ENCODE measurements at places on chromosomes 2 and 18. TPM values are rescaled to one million over a fixed set of nuclear protein-coding genes. Genes with fewer than 3 reads are reported as not detected.
A peak's percentile ranks its signal among the peaks of the same experiment; 100 is the strongest.

The ANKRD30B gene
- total RNA-seq: not detected

The MROH2A gene
- total RNA-seq: not detected

The KIF3C gene
- total RNA-seq: 6.5 TPM

The SCN7A gene
- total RNA-seq: 5.0 TPM

The GPR45 gene
- total RNA-seq: not detected

The ST8SIA5 gene
- total RNA-seq: 0.44 TPM

The BOLL gene
- total RNA-seq: not detected

GRCh38 chr2:17863539-17863938 is 14.9 kb upstream of the KCNS3 start:
- no peaks in the 10 kb centered on the region for H3K4me1 ChIP-seq
- DNase-seq: no peak
- no peak overlapping the region for H3K4me3 ChIP-seq
- H3K36me3 ChIP-seq: no peaks in the 10 kb centered on the region
- peaks cover 6% of the 10 kb centered on the region for H3K27me3 ChIP-seq
- no peak overlapping the region for H3K27ac ChIP-seq

GRCh38 chr2:198044777-198045176 is 240.4 kb downstream of the PLCL1 start:
- H3K27me3 ChIP-seq: no peaks in the 10 kb centered on the region
- no peaks in the 10 kb centered on the region for H3K36me3 ChIP-seq
- H3K27ac ChIP-seq: no peak overlapping the region
- DNase-seq: no peak
- no peaks in the 10 kb centered on the region for H3K4me1 ChIP-seq
- H3K4me3 ChIP-seq: no peak overlapping the region

- H3K4me1 ChIP-seq: no peaks in the 10 kb centered on the region
- no peaks in the 10 kb centered on the region for H3K36me3 ChIP-seq
- H3K27ac ChIP-seq: no peak overlapping the region
- DNase-seq: no peak
- no peak overlapping the region for H3K4me3 ChIP-seq
These were observed 358.7 kb upstream of the TNP1 start for GRCh38 chr2:217218269-217219163.

DNA sequence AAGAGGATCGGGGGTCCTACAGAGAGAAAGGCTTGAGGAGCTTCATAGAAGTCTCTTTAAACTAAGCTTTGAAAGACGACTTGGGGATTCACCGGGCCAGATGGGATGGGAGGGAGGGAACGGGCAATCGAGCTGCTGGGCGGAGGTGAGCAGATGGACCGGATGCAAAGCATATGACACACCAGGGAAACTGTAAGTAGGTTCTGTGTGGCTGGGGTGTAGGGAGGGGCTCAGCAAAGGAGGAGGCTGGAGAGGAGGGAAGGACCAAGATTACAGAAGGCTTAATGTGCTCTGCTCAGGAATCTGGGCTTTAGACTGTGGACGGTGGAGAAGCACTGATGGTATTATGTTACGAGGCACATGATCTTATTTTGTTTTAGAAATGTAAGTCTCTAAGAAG is 131.5 kb downstream of the MAIP1 start:
- H3K4me3 ChIP-seq: no peak overlapping the region
- H3K27me3 ChIP-seq: no peaks in the 10 kb centered on the region
- H3K4me1 ChIP-seq: peaks cover 20% of the 10 kb centered on the region
- DNase-seq: peak; percentile 64
- H3K36me3 ChIP-seq: no peaks in the 10 kb centered on the region

DNA sequence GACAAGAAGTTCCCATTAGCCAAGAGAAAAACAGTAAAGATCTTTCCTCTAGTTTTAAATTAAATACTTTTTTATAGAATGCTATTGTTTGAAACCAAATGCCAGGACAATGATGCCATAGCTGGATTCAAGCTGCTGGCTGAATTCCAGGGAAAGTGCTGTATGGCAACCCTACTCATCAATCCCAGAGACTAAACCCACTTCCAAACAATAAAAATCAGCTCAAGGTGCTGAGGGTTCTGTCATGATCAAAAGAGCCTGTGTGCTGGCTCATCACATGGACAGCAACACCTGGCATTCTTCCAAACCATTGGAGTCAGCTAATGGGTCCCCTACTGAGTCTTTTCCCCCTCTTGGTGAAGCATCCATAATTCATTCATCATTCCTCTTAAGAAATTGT is 53.7 kb upstream of the PARD3B start:
- no peaks in the 10 kb centered on the region for H3K36me3 ChIP-seq
- H3K27ac ChIP-seq: no peak overlapping the region
- no peak overlapping the region for H3K4me3 ChIP-seq
- no peaks in the 10 kb centered on the region for H3K27me3 ChIP-seq
- peaks cover 17% of the 10 kb centered on the region for H3K4me1 ChIP-seq

DNA sequence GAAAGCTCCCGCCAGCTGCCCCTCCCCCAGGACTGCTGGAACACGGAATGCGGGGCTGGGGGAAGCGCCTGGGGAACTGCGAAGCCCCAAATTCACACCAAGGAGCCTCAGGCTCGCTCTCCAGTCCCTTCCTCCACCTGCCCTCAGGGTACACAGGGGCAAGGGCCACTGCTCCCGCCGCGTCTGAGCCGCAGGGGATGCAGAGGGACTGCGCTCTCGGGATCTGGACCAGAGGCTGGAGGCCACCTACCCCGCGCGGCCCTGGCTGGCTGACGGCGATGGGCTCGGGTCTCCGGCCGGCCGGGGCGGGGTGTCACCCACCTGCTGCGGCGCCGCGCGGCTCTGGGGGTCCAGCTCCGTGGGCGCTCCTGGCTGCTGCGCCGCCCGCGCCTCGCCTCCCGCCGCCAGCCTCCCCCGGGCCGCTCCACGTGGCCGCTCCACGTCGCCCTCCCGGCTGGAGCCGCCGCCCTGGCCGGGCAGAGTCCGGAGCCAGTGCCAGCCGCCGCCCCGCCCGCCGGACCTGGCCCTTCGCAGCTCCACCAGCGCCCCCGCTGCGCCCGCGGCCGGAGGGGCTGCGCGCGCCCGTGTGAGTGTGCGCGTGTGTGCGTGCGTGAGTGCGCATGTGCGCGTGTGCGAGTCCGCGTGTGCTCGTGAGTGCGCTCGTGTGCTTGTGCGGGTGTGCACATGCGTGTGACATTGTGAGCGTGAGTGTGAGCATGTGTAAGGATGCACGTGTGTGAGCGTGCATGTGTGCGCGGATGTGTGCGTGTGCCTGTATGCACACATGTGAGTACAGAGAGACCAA is at the start of gene CGREF1:
TSS of gene CGREF1 (minus strand) at position 604 of the 805 bp plus-strand sequence. CDS start 14,762 bp downstream, outside the sequence.
- H3K27ac ChIP-seq: no peak within 1 kb of the TSS
- H3K4me3 ChIP-seq: peak within 1 kb of the TSS; percentile 23
- peaks cover 4% of the 10 kb centered on the region for H3K4me1 ChIP-seq
- peaks cover 59% of the 10 kb centered on the region for H3K27me3 ChIP-seq
- peak; percentile 42 for DNase-seq
- H3K36me3 ChIP-seq: no peaks in the 10 kb centered on the region

- H3K27ac ChIP-seq: no peak overlapping the region
- H3K27me3 ChIP-seq: no peaks in the 10 kb centered on the region
- no peaks in the 10 kb centered on the region for H3K36me3 ChIP-seq
- DNase-seq: peak; percentile 68
These were observed 2.6 kb downstream of the TET3 start for GRCh38 chr2:73987109-73987947.

GRCh38 chr2:73339201-73339600 is 45.9 kb upstream of the EGR4 start:
- no peak for DNase-seq
- H3K27ac ChIP-seq: no peak overlapping the region
- peaks cover 10% of the 10 kb centered on the region for H3K27me3 ChIP-seq
- H3K4me3 ChIP-seq: no peak overlapping the region
- H3K36me3 ChIP-seq: no peaks in the 10 kb centered on the region
- H3K4me1 ChIP-seq: no peaks in the 10 kb centered on the region

- no peak overlapping the region for H3K27ac ChIP-seq
- peaks cover 7% of the 10 kb centered on the region for H3K27me3 ChIP-seq
- H3K4me1 ChIP-seq: no peaks in the 10 kb centered on the region
- no peak overlapping the region for H3K4me3 ChIP-seq
These were observed 33.9 kb downstream of the TMEM18 start for GRCh38 chr2:643334-643733.

GRCh38 chr18:51425475-51425874 is 228.0 kb upstream of the MEX3C start:
- peaks cover 11% of the 10 kb centered on the region for H3K4me1 ChIP-seq
- H3K4me3 ChIP-seq: no peak overlapping the region
- no peak overlapping the region for H3K27ac ChIP-seq
- H3K27me3 ChIP-seq: no peaks in the 10 kb centered on the region
- no peak for DNase-seq

All from hepatocyte (in vitro differentiated cells).